ENCODE measurements at places on chromosomes 5 and 9.

DNA sequence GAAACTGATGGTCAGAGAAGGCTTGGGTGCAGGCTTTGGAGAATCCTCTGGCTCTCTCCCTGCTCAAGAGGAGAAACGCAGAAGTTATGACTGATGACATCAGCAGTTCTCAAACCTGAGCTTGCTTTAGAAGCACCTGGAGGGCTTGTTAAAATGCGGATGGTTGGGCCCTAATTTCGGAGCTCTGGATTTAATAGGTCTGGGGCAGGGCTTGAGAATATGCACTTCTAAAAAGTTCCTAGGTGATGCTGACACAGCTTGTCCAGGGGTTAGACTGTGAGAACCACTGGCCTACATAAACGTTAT is 26.4 kb downstream of the TBC1D2 start:
- H3K36me3 ChIP-seq, result peaks cover 10% of the 10 kb centered on the region
- DNase-seq, result no peak

DNA sequence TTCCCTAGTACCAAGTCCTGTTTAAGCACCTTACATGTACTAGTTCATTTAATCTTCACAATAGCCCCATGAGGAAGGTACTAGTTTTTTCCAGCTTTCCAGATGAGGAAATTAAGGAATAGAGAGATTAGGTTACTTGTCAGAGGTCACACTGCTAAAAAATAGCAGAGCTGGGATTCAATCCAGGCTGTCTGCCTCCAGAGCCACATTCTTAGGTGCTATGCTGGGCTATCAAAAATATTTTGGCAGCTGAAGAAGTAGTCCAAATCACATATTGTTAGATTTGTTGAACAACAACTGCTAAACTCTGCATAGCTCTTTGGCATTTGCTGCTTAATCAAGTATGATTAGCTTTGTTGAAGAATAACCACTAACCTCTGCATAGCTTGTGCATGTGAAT is 591.5 kb upstream of the KLF4 start:
- H3K27ac ChIP-seq, result no peak overlapping the region
- no peaks in the 10 kb centered on the region for H3K36me3 ChIP-seq
- H3K27me3 ChIP-seq, result peaks cover 7% of the 10 kb centered on the region
- no peak overlapping the region for H3K4me3 ChIP-seq
- H3K4me1 ChIP-seq, result no peaks in the 10 kb centered on the region

- H3K4me1 ChIP-seq, result no peaks in the 10 kb centered on the region
- H3K27ac ChIP-seq, result no peak overlapping the region
- no peak for DNase-seq
- H3K36me3 ChIP-seq, result no peaks in the 10 kb centered on the region
- no peaks in the 10 kb centered on the region for H3K27me3 ChIP-seq
- H3K4me3 ChIP-seq, result no peak overlapping the region
Measured at GRCh38 chr5:15203376-15203775, 296.6 kb upstream of the FBXL7 start.

- H3K36me3 ChIP-seq, result no peaks in the 10 kb centered on the region
- H3K27me3 ChIP-seq, result peaks cover 2% of the 10 kb centered on the region
- no peak overlapping the region for H3K27ac ChIP-seq
- no peak overlapping the region for H3K4me3 ChIP-seq
Measured at GRCh38 chr9:21688108-21689102, 114.0 kb upstream of the MTAP start.

DNA sequence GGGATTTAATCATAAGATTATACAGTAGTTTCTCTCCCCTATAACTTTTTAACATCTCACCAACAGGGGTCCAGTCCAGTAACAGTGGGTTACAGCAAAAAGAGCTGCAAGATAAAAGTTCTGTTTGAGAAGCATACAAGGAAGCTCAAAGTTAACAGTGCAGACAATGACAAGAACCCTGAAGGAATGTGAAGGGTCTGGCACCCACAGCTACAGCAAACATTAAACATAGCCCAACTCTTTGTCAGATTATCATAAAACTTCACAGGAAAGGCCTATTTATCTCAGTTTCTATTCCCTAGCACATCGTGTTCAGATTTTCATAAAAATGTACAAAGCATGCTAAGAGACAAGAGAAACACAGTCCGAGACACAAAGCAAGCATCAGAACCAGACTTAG is 309.4 kb downstream of the DIRAS2 start:
- peaks cover 4% of the 10 kb centered on the region for H3K27me3 ChIP-seq
- no peaks in the 10 kb centered on the region for H3K36me3 ChIP-seq
- H3K27ac ChIP-seq, result no peak overlapping the region

DNA sequence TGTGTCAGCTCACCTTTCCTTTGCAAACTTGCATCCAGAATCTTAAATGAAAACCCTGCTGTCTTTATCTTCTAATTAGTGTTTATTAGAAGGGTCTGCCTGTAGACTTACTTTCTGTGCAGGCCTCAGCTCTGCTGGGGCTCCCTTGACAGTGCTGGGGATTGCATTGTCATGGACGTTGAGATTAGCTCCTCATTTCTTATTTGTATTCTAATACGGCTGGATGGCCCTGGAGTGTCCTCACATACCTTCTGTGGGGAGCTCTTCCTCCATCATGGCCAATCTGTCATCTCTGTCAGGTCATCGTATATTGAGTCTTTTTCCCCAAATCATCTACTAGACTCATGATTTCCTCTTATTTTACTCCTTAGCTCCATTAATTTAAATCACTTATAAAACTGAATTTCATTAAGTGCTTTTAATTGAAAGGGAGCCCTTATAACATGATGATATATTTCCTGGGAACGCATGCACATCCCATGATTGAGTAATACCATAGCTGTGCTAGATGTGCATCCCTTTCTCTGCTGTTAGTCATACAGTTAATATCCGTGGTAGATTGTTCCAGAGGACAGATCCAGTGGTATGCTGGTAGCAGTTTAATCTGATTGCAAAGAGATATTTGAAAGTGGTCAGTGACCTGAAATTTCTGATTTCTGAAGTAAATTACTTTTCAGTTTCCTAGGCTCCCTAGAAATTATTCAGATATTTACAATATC is 61.6 kb downstream of the ICE1 start:
- H3K27ac ChIP-seq, result peak overlapping the region; percentile 35
- no peak overlapping the region for H3K4me3 ChIP-seq
- no peaks in the 10 kb centered on the region for H3K27me3 ChIP-seq

DNA sequence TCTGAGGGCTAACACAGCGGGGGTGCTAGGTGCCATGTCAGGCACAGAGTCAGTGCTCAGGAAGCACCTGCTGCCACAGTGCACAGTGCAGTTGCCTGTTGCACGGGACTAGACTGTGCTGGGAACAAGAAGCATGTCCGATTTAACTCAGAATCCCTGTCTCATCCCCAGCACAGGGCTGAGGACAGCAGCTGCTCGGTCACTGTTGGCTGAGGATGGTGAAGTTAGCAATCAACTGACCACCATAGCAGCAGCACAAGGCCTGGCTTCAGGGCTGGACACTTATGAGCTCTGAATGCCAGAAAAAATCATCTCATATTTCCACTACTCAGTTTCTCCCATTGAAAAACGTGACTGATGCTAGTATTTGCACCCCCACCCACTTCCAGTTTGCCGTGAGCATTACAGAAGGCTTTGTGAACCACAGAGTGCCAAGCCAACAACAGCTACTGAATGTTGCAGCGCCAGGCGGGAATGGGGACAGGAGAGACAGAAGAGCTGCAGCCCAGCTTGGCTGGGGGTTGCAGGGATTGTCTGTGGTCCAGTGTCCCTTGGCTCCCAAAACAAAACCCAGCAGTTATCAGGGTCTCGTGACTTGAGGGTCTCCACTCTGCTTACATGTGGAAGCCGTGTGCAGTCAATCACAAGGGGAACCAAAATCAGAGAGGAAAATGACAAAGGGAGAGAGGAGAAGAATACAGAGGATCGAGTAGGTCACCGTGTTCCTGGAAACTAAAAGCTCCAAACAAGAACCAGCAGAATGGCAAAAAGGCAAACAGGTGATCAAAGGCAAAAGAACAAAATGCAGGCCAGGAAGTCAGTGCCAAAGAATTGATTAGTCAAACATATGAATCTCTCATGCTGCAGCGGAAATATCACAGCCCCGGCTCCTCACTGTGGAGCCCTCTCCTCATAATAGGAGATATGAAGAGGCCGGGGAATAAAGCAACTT is 155.6 kb downstream of the CRB2 start:
- DNase-seq, result no peak
- H3K36me3 ChIP-seq, result peaks cover 27% of the 10 kb centered on the region
- no peak overlapping the region for H3K27ac ChIP-seq
- H3K4me1 ChIP-seq, result no peaks in the 10 kb centered on the region

DNA sequence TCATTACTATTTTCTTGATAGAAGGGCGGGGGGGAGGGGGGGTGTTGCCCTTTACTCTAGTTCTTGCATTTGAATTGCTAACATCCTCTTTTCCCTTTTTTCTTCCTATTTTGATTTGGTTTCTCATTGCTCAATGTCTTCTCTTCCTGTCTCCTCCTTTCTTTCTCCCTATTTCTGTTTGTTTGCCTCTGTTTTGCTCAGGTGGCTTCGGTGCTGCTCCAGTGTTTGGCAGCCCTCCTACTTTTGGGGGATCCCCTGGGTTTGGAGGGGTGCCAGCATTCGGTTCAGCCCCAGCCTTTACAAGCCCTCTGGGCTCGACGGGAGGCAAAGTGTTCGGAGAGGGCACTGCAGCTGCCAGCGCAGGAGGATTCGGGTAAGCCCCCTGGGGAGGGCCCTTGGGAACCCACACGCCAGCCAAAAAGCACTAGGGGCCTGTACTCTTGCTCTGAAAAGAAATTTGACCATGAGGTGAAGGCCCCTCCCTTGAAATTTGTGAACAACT is 48.3 kb downstream of the FAM78A start:
- no peak for DNase-seq
- H3K36me3 ChIP-seq, result peaks cover 14% of the 10 kb centered on the region
- no peak overlapping the region for H3K27ac ChIP-seq

DNA sequence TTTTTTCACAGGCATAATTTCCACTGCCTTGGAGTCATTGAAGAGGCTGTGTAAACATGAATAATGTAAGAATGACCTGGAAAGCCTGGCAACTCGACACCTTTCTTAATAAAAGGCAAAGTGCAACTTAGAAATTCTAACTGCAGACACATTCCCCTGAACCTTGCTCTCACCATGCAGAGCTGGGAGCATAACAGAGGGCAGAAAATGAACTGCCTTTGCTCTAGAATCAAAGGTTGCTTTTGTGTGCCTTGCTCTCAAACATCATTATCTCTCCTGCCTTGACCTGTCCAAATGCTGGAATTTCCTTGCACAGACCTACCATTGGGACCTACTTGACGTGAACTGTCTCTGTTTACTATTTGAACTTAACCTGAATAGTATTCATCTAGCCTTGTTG is 462.0 kb upstream of the ZNF462 start:
- no peaks in the 10 kb centered on the region for H3K36me3 ChIP-seq
- H3K4me1 ChIP-seq, result no peaks in the 10 kb centered on the region

DNA sequence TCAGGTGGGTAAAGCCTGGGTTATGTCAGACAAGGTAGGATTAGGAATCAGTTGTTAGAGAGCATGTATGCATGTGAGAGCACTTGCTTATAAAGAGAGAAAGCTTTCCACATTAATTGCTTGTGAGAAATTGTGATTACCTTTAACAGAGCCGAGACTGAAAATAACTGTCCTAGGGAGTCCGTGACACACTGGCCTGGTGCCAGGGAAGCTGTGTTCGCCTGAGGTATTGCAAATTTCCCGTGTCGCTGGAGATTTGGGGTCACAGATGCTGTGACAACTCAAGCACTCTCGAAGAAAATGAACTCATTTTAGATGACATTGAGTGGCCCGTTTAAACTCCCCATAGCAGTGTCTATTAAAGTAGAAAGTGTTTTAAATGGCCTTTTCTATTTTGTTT is 9.6 kb downstream of the SLC1A1 start:
- H3K4me3 ChIP-seq, result no peak overlapping the region
- H3K27ac ChIP-seq, result no peak overlapping the region
- DNase-seq, result no peak
- no peaks in the 10 kb centered on the region for H3K4me1 ChIP-seq
- H3K36me3 ChIP-seq, result no peaks in the 10 kb centered on the region

- H3K27me3 ChIP-seq, result no peaks in the 10 kb centered on the region
- no peaks in the 10 kb centered on the region for H3K4me1 ChIP-seq
- H3K27ac ChIP-seq, result no peak overlapping the region
- no peak overlapping the region for H3K4me3 ChIP-seq
Measured at GRCh38 chr9:116027511-116027910, 126.1 kb upstream of the PAPPA start.

GRCh38 chr5:132487095-132487428 is 3.5 kb downstream of the IRF1 start:
- H3K27me3 ChIP-seq, result no peaks in the 10 kb centered on the region
- peaks cover 47% of the 10 kb centered on the region for H3K4me1 ChIP-seq
- H3K4me3 ChIP-seq, result peak overlapping the region; percentile 63
- peak overlapping the region; percentile 95 for H3K27ac ChIP-seq
- peaks cover 41% of the 10 kb centered on the region for H3K36me3 ChIP-seq

DNA sequence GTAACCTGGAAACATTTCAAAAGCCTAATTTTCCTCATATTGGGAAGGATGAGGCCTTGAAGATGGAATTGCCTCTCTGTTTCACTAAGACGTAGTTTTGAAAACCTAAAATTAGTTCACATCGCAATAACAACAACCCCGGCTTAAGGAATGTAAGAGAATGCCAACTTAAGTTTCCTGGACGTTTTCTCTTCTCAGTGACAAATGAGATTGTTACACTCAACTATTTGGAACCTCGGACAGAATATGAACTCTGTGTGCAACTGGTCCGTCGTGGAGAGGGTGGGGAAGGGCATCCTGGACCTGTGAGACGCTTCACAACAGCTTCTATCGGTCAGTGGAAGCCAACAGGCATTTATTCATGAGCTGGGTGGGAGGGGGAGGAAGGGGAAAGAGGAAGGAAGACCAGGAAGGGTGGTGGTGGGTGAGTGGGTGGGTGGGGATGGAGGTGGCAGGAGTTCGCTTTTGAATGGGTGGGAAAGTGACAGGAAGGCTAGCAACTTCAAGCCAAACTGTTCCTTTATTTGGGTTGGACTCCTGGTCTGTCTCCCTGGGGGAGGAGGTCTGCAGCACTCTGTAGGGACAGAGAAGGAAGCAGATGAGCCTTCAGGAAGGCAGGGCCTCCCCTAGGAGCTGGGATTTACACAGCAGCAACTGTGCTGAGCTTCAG is 83.4 kb downstream of the TEK start:
- DNase-seq, result no peak
- no peaks in the 10 kb centered on the region for H3K4me1 ChIP-seq
- H3K27me3 ChIP-seq, result no peaks in the 10 kb centered on the region

DNA sequence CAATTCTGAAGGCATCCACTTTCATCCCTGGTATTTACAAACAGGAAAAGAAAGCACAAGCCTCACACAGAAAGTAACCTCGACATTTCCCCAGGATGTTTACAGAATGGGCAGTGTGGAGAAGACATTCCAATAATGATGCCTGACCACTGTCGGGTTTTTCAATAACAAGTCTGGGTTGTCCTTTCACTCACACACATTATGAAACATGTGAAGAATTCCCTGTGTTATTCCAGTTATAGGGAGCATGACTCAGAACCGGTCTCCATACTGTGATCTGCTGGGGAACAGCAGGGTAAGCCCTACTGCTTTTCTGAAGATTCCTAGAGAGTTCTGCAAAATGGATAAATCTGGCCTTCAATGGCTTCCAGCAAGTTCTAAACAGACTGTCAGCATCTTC is 155.3 kb downstream of the ADAMTS12 start:
- no peaks in the 10 kb centered on the region for H3K36me3 ChIP-seq
- H3K27me3 ChIP-seq, result peaks cover under 1% of the 10 kb centered on the region
- H3K4me1 ChIP-seq, result no peaks in the 10 kb centered on the region
- no peak overlapping the region for H3K27ac ChIP-seq
- no peak overlapping the region for H3K4me3 ChIP-seq

- H3K36me3 ChIP-seq, result peaks cover 11% of the 10 kb centered on the region
- H3K4me3 ChIP-seq, result no peak overlapping the region
- no peak overlapping the region for H3K27ac ChIP-seq
- no peak for DNase-seq
- peaks cover 5% of the 10 kb centered on the region for H3K4me1 ChIP-seq
Measured at GRCh38 chr5:139188558-139189270, 9.5 kb downstream of the SIL1 start.

- no peaks in the 10 kb centered on the region for H3K36me3 ChIP-seq
- peaks cover 11% of the 10 kb centered on the region for H3K27me3 ChIP-seq
- H3K4me3 ChIP-seq, result no peak overlapping the region
- no peak overlapping the region for H3K27ac ChIP-seq
Measured at GRCh38 chr5:175542232-175542965, 64.0 kb downstream of the SFXN1 start.
